Calu3 (cell line): ENCODE measurements at places on chromosomes 4 and X. TPM values are rescaled to one million over a fixed set of nuclear protein-coding genes. Genes with fewer than 3 reads are reported as not detected.

ARX gene
- not detected in 2 replicates for total RNA-seq

GRCh38 chr4:20575486-20575885 lies 124.8 kb upstream of the PACRGL start:
- no peak for DNase-seq

DNA sequence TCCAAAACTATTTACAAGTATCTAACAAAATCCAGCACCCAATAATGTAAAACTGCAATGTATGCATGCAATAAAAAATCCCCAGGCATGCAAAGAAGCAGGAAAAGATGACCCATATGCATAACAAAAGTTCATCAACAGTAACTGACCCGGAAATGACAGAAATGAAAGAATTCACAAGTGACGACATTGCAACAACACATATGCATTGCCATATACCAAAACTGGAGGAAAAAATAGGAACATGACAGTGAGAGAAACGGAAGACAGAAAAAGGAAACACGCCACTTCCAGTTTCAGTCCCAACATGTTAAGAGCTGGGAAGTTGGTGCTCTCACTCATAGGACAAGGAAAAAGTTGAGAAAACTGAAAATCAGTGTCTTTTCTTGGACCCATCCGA lies 154.6 kb downstream of the EVC2 start:
- DNase-seq = no peak

DNA sequence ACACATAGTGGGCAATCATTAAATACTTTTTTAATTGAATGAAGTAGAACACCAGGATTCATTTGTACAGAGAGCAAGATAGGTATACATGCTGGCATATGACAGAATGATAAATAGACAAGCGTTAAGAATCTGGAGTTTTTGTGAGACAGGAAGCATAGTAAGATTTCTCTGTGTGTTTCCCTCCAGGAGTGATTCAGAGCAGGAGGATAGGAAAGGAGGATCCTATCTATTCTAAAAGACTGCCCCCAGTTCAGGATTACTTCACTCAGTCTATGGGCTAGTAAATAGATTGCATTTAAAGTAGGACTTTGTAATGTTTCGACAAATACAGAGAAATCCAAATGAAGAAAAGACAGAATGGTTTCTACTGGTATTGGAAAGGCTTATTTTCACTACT lies 423.7 kb downstream of the PDGFC start:
- DNase-seq = no peak
